Stimulated activated CD4-positive, alpha-beta T cell treated with anti-CD3 and anti-CD28 coated beads, Interleukin-15, amount 100 ng/mL, for 24 hours (primary cell): ENCODE measurements at places on chromosomes 1 and 21.

DNA sequence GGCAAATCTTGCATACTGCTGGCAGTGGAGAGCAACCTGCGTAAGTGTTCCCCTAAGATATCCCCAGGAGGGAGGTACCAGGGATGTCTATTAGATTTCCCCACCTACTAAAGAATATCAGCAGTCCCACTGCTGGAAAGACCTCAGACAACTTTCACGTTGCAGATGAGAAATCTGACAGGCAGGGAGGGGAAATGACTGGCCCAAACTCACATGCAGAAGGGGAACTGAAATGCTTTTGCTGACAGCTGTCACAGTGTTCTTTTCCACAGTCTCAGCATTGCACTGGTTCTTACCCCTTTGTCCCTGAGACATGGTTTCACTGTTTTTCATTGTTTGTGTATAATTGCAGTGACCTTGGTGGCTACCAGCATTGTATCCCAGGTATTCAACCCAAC lies 84.8 kb upstream of the ATP1A1 start:
- no peak for DNase-seq

GRCh38 chr1:60151311-60151710 lies 77.7 kb upstream of the C1orf87 start:
- DNase-seq = no peak

- no peak for DNase-seq
Observed at GRCh38 chr1:4301007-4301406, 353.4 kb upstream of the AJAP1 start.

GRCh38 chr1:153387785-153388184 lies 3.1 kb downstream of the S100A8 start:
- no peak for DNase-seq

DNA sequence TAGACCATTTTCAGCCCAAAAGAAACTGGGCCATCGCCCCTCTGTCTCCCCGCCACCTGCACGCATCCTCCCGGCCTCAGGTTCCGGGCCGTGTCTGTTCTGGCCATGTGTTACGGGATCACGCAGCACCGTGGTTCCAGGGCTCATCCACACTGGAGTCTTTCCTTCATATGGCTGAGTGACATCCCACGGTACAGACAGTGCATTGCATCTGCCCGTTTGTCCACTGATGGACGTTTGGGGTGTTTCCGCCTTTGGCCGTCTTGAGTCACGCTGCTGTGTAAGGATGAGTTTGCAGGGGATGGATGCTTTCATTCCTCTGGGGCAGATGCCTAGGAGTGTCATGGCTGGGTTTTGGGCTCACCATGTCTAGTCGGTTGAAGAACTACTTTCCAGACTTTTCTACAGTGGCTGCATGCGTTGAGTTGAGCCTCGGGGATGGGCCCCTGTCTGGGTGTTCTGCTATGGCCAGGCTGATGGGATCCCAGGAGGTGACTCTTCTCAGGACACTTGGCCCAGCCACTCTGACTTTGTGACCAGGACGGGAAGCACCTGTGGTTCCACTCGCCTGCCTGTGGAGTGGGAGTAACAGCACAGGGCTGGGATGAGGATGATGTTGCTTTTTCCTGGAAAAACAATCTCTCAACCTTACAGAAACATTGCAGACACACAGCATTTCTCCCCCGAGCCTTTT lies 16.8 kb downstream of the RRP1 start:
- no peak for DNase-seq

DNA sequence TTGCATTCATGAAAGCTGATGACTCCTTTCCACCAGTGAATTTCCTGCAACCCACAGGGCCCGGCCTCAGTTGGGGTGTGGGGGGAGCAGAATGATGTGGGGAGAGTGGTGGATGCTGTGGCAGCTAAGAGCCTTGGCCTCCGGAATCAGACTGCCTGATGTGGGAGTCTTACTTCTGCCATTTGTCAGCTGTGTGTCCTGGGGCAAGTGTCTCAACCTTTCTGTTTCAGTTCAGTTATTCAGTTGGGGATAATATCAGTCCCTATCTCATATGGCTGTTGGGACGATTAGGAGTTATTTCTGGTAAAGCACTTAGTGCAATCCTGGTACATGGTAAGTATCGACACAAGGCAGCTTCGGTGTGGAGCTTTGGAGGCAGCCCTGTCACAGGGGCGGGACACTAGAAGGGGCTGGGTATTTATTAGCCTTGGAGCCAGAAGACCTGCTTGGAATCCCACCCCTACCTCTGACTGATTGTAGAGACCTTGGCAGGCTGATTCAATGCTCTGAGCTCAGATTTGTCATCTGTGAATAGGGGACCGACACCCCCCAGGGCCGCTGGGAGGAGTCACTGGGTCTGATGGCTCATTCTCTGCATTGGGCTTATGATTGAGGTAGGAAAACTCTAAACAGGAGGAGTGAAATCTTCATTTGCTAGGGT lies 19.6 kb downstream of the ARHGEF10L start:
- DNase-seq = no peak

- DNase-seq = no peak
Observed at GRCh38 chr1:7489586-7489985, 281.5 kb upstream of the VAMP3 start.

DNA sequence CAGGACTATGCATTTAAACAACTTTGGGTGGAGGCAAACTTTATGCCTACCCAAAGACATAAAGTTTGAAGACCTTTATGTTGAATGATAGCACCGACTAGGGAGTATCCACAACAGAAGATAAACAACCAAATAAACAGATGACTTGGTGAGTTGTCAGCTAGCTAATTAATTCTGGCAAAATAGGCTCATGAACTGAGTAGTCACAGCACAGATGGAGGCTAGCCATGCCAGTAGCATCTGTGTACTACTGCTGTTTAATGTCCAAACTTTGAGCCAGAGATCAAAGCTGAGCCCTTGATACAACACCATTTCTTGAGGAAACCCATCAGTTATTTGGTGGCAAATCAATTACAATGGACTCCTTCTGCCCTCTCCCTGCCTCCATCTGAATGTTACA lies 40.3 kb upstream of the CCDC190 start:
- no peak for DNase-seq

GRCh38 chr1:46862348-46862747 lies 63.5 kb downstream of the CYP4B1 start:
- DNase-seq = no peak

GRCh38 chr1:90526954-90527353 lies 190.1 kb downstream of the BARHL2 start:
- no peak for DNase-seq

- DNase-seq = no peak
Observed at GRCh38 chr1:8687039-8687438, 130.4 kb downstream of the RERE start.
